ENCODE measurements at places on chromosomes 16 and 17. TPM values are rescaled to one million over a fixed set of nuclear protein-coding genes. Genes with fewer than 3 reads are reported as not detected.
A peak's percentile ranks its signal among the peaks of the same experiment; 100 is the strongest.

WNT3 gene
- not detected for polyA plus RNA-seq

TRIM47 gene
- not detected for polyA plus RNA-seq

PPM1E gene
- 1.9 TPM for polyA plus RNA-seq

HYDIN gene
- 0.96 TPM for polyA plus RNA-seq

CA4 gene
- polyA plus RNA-seq = not detected

ZNF750 gene
- polyA plus RNA-seq = 0.25 TPM

HNF1B gene
- 0.08 TPM for polyA plus RNA-seq

CTRB1 gene
- polyA plus RNA-seq = not detected

DNAJA3 gene
- polyA plus RNA-seq = 24.7 TPM

CNGB1 gene
- not detected for polyA plus RNA-seq

SAT2 gene
- polyA plus RNA-seq = 44.5 TPM

- no peak for DNase-seq
These were observed 759 bp downstream of the UBE2O start for GRCh38 chr17:76452127-76452659.

- DNase-seq = no peak
These were observed 159.4 kb downstream of the ZNF423 start for GRCh38 chr16:49696414-49697101.

DNA sequence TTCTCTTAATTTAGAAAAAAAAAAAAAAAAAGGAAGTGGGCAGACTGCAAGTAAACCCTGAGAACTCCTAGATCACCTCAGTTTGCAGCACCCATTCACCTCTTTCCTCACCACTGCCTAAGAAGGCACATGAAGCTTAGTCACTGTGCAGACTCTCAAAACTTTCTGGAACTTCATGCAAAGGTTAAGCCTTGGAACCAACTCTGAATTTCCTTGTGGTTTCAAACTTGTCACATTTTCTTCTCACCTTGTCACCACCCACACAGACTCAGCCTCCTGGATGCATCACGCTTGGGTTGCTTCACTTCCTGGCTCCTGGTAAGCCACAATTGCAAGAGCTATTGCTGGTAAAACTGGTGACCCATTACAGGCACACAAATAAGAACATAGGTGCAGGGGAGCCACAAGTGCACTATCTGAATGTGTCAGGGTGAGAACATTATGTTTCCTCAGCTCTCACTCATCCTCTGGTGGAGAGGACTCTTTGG is 15.0 kb upstream of the CPD start:
- no peak for DNase-seq

DNA sequence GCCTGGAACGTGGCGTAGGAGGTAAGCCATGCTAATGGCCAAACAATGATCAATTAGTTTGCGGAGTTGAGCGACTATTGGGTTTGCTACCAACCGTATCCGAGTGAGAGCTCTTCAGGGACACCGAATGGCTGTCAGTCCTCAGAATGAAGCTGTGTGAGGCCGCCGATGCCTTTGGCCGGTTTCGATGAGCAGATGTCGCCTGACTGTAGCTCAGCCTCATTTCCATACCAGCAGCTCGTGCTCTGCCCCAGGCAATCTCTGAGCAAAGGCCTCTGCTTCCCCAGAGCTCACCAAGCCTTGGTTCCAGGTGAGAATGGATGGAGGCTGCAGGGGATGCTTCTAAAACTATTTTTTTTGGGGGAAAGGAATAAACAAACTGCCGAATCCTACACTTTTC is 111.7 kb upstream of the HS3ST4 start:
- DNase-seq = no peak

GRCh38 chr17:77365584-77366186 is 224.9 kb downstream of the SEC14L1 start:
- DNase-seq = no peak

DNA sequence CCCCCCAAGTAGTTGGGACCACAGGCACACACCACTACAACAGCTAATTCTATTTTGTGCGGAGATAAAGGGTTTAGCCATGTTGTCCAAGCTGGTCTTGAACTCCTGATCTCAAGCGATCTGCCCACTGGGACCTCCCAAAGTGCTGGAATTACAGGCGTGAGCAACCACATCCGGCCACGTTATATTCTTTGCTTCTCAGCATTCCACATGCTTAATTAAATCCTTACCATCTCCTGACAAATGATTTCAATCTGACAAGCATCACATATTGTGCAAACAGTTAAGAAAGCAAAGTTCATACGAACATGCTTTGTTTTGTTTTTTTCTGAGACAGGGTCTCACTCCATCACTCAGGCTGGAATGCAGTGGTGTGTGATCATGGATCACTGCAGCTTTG is 18.2 kb downstream of the HIGD1B start:
- DNase-seq = no peak

DNA sequence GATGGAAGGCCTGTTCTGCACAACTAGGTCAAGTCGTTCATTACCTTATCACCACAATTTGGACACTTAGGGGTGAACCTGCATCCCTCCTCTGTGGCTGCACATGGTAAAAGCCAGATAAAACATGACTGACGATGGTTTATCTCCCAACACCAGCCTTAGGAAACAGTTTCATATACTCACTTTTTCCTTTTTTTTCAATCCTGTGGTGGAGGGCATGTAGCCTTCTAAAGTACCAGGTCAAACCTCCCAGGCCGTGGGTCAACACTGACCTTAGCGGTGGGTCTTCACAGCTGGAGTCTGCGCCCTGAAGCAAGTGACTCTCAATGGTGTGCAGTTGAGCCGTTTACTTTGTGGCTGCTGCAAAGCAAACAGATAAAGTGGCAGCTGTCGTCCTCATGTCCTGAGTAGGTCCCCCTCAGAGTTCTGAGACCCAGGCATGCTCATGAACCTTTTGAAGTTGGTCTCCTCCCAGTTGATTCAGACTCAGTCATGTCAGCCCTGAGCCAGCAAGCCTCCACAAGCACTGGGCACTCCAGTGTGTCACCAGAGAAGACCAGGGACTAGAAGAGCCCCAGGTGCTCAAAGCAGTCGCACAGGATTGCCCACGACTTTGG is 5.9 kb downstream of the FAHD1 start:
- no peak for DNase-seq

- DNase-seq = no peak
These were observed 1.7 kb downstream of the RPRML start for GRCh38 chr17:46977348-46977747.

- DNase-seq = no peak
These were observed 25.5 kb downstream of the AXIN2 start for GRCh38 chr17:65535777-65536572.

- no peak for DNase-seq
These were observed 441 bp downstream of the CMTM4 start for GRCh38 chr16:66695935-66696668.

GRCh38 chr17:82231562-82232321 is 2.9 kb downstream of the SLC16A3 start:
- no peak for DNase-seq

DNA sequence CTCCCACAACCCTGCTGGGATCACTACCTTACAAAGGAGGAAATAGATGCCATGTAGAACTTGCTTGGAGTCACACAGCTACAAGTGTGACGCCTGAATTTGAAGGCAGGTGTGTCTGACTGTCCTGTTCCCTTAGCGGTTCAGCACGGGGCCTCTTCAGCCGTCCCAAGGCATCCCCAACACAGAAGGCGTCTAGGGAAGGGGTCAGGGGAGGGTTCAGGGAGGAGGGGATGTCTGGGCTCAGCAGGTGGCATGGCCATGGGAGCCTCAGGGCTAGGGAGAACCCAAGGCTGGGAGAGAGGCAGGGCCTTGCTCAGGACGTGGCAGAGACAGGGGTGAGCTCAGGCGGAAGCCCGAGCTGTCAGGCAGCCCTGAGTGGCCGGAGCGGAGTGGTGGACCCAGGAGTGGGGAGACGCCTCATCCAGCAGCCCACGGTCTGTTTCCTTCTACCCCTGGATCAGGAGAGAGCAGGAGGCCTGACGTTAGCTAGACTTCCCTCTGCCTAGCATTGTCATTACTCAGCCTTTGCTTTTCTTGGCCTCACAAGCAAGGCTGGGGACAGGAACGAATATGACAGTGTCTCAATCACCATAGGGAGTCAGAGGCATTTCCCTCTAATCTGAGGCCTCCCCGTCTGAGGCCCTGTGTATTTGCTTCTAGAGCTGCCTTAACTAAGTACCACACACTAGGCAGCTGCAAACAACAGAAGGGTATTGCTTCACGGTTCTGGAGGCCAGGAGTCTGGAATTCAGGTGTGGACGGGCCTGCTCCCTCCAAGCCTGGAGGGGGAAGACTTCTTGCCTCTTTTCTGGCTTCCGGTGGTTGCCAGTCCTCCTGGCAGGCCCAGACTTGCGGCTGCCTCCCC is 31.3 kb upstream of the ANKRD40CL start:
- no peak for DNase-seq

DNA sequence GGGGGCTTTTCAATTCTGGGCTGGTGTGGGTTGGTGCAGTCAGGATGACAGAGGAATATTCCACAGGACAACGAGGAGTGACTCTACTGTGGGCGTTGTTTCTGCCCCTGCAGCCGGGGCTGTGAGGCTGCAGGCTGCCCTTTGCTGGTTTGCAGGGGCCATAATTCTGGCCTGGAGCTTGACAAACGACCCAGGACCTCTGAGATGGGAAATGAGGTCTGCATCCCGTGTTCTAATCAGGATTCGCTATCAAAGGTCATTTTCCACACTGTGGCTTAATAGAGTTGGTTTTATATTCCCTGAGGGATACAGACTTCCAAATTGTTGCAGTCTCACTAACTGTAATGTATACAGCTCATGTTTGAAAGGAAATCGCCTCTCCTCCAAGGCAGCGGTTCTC is 180.9 kb downstream of the RPTOR start:
- no peak for DNase-seq

DNA sequence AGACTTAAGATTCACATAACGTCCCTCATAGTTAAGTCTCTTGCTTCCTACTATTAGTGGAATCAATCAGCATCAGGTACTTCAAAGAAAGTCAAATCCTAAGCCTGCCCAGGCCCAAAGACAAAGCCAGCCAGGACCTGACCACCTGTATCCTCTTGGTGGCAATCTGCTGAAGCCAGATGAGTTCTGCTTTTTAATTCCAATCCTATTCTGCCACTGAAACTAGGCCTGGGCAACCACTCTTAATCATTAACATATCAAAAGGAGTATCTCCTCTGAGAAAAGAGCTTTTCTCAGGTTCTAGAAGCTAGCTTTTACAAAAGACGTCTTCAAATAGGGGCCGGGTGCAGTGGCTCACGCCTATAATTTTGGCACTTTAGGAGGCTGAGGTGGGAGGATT is 15.1 kb upstream of the GLG1 start:
- DNase-seq = no peak

GRCh38 chr17:63786117-63786516 is 12.1 kb downstream of the DDX42 start:
- no peak for DNase-seq

- no peak for DNase-seq
These were observed 14.6 kb downstream of the COG4 start for GRCh38 chr16:70508752-70509151.

DNA sequence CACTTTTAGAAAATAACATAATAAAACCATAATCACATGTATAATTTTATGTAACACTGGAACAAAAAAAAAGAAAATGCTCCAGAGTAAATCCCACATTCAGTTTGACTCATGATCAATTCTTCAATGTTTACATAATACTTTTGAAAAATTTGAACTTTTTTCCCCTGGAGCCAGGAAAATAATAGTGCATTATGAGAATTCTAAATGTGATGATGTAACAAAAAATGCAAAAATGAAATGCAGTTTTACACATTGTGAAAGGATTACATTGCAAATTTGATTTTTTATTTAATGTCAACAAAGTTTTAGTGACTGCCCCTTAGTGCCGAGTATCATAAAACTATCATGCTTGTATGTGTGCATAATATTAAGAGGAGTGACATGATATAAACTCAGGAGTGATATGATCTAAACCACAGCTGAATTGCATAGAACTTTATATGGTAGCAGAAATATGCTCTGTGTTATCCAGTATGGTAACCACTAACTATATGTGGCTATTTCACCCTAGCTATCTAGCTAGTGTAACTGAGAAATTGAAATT is 238.2 kb downstream of the CDH8 start:
- no peak for DNase-seq

GRCh38 chr16:86044241-86044671 is 145.3 kb downstream of the IRF8 start:
- no peak for DNase-seq

- no peak for DNase-seq
These were observed 28.2 kb downstream of the SNX20 start for GRCh38 chr16:50652836-50653425.

DNA sequence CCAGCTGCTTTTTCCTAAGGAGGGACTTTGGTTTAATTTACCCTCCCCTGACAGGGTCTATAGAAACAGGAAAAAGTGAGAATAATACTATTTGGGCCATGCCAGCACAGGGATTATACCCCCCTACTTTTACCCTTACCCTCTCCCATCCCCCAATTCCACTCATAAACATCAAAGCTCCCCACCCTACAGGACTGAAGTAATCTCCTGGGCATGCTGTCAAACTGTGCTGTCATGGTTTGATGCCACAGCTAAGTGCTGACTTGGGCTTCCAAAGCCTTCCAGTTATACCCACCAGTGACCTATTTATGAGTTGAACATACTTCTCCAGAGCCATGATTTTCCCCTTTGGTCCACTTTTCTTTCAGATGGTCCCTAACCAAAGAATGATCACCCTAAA is 12.8 kb downstream of the PHF12 start:
- no peak for DNase-seq

- no peak for DNase-seq
These were observed 23.0 kb upstream of the SLC38A10 start for GRCh38 chr17:81317961-81318605.

- DNase-seq = peak; percentile 33
These were observed 6.9 kb downstream of the USP6 start for GRCh38 chr17:5122586-5123342.

DNA sequence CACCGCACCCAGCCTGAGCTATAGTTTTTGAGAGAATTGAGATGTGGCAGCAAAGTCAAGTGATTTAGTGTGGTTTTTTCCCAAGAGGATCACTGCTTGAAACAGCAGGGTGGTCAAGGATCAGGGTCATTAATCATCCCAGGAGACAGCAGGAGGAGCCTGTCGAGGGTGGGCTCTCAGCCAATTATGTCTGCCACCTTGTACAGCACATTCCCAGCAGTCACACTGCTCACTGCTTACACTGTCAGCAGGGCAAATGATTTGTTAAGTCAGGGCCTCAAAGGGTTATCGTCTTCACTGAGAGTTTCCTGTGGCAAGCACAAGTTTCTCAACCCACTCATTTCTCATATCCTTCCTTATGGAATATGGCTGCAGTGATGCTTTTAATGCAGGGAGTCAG is 13.2 kb downstream of the B3GNT9 start:
- DNase-seq = no peak

All from muscle of arm (tissue), 14 donors.